Left kidney (tissue), 8 donors: ENCODE measurements at places on chromosomes 1 and 21. TPM values are rescaled to one million over a fixed set of nuclear protein-coding genes. Genes with fewer than 3 reads are reported as not detected.

DNA sequence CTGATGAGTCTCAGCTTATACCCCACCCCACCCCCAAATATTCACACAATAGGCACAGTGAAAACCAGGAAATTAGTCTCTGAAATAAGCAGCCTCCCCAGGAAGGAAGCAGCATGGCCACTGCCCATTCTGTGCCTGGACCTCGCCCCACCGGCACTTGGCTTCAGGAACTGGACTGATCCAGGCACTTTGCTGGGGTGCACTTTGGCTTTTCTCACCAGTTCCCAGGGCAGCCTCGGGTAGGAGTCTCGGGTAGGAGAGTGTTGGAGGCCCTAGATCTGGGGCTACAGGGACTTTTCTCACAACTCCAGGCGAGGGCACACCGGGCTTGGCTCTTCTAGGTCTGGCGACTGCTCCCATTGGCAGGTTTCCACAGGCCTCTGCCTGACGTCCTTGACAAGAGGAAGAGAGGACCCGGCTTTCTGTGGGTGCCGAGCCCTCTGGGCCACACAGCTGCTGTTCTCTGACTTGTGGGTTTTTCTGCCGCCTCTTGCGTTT lies 18.7 kb downstream of the ADARB1 start:
- DNase-seq = no peak

DNA sequence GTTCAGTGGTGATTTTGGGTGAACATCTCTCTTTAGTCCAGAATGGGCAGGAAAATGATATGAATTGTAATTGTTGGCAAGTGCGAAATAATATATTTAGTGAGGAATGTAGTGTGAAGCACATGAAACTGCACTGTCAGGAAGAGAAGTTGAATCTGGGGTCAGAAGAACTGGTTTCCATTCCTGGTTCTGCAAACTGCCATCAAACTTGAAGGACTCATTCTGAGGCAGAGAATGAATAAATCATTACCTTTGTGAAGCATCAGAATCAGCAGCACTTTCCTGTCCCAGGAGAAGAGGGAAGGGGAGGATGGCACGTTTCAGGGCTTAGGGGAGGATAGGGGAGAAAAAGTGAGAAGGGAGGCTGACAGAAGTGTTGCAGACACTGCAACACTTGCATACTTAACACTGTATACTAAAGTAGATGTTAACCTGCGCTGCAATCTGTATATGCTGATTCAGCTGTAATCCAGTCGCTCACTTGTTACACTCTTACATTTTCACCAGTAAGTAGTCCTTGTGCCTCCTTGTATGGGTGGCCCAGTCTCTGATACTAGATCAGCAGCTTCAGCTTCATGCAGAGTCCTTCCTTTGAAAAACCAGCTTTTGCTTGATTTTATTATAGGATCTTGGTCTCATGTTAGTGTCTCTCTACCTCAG lies 10.5 kb upstream of the RPTN start:
- DNase-seq = no peak

The TMIGD3 gene
- 0.96 TPM for polyA plus RNA-seq

GRCh38 chr1:50038237-50038809 lies 14.6 kb upstream of the AGBL4 start:
- no peak for DNase-seq

The MX2 gene
- polyA plus RNA-seq = 1.9 TPM

DNA sequence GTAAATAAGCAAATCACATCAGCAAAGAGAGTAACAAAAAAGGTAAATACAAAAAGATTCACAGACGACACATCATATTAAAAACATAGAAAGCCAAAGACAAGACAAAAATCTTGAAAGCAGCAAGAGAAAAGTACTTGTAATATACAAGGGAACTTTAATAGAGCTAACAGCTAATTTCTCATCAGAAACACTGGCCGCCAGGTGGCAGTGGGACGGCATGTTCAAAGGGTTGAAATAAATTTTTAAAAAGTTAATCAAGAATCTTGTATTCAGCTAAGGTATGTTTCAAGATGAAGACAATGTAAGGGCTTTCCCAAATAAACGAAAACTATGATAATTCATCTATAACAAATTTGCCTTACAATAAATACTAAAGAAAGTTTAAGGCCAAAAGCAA lies 358.1 kb downstream of the LRRIQ3 start:
- DNase-seq = peak; percentile 0

- DNase-seq = no peak
These were observed 605.7 kb downstream of the NUF2 start for GRCh38 chr1:163927493-163927892.

The OR2L8 gene
- not detected for polyA plus RNA-seq

The TTC34 gene
- 1.3 TPM for polyA plus RNA-seq

DNA sequence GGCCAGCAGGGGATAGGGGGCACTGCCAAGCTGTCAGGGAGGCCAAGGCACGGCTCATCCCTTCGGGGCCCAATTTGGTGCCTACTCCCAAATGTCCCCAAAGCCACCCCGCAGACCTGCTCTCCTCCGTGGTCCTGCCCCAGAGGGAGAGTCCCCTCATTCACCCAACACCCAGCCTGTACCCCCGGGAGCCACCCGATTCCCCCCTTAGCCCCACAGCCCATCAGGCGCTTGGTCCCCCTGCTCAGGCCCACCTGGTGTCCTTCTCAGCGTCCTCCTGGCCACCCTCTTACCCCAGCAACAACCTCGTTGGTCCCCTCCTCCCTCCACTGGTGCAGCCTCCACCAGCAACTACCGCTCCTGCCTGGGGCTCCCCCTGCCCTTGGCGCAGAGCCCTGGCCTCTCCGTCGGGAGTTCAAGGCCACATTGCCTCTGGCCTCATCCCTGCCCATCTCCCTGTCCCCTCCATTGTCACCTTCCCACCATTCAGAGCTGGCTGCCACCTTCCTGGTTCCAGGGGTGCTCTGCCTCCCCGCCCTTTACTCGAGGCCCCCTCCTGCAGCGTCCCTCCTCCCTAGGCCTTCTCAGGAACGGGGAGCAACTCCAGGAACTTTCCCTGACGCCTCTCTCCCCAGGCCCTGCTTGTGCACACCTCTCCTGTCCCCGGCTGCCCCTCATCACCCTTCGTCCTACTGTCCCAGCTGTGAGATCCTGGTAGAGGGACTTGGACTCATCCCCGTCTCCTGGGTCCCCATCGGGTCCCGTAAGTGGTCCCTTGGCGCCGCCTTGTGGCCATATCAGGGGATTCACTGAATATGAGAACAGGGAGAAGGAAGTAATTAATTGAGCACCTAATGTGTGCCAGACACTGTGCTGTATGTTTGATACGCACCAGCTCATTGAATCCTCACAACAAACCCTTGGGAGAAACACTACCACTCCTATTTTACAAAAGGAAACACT lies 73.9 kb downstream of the RAP1GAP start:
- DNase-seq = no peak

The LIN9 gene
- 12.3 TPM for polyA plus RNA-seq
